GM13976 (cell line): ENCODE measurements at places on chromosomes 11 and 22.

GRCh38 chr11:125322289-125322688 lies 157.7 kb downstream of the PKNOX2 start:
- DNase-seq: no peak

DNA sequence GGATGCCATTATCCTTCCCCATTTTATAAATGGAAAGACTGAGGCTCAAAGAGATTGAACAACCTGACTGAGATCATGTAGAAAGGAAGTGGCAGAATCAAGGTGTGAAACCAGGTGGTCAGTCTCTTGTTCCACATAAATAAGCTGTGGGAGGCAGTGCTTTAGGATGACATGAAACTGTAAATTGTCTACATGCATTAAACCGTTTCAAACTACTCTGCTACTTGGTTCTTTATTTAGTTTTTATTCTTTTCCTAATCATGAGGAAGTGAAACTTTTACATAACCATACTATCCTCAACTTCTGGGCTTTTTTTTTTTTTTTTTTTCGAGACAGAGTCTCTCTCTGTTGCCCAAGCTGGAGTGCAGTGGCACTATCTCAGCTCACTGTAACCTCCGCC lies 34.9 kb downstream of the CADM1 start:
- DNase-seq: no peak

DNA sequence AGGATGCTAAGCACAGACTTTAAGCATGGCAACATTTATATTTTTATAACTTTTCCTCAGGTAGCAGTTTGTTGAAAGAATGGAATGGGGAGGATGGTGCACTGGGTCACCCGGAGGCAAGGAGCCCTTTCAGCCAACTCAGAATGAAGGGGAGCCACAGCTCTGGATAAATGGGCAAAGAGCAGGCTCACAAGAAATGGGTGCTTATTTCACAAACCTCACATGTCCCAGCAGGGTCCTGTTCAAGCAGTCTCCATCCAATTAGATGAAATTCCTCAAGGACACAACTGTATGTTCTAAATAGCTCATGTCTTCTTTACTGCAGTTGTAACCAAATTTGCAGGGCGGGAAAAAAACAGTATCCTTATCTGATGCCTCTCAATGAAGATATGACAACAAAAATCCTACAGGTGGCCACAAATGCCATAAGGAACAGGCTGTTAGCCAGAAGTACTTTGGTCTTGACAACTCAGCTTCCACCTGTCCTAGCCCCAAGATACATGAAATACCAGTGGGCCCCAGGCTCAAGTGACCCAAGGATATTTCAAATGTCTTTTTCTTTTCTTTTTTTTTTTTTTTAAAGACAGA lies 48.2 kb downstream of the MAPK1 start:
- DNase-seq: no peak

- DNase-seq: no peak
Observed at GRCh38 chr11:106281455-106282173, 204.2 kb downstream of the AASDHPPT start.

- no peak for DNase-seq
Observed at GRCh38 chr11:132072044-132072857, 701.8 kb downstream of the NTM start.

GRCh38 chr11:85109141-85109540 lies 518.0 kb downstream of the DLG2 start:
- DNase-seq: no peak

- no peak for DNase-seq
Observed at GRCh38 chr11:130514316-130514715, 65.9 kb downstream of the ADAMTS15 start.

DNA sequence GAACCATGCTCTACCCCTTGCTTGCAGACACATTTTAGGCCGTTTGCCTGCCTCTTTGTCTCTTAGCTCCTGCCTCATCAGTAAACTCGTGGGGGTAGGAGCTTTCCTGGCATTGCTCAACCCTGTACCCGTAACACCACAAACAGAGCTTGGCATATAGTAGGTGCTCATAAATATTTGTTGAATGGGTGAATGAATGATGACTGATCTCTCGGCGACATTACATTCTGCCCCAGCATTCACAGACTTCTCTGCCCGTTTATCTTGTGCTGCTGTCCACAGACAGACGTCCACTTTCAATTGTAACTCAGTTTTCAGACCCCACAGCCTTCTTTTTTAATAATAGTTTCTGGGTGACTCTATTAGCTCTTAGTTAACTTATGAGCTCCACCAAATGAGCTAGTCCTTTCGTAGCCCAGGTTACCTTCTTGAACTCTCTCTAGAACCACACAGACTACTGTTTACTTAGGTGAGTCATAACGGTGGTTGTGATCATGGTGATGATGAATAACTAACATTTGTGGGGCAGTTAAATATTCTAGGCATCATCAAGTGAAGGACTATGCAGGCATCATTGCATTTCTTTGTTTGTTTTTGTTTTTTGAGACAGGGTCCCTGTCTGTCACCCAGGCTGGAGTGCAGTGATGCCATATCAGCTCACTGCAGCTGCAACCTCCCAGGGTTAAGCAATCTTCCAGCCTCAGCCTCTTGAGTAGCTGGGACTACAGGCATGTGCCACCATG lies 188.4 kb downstream of the ADAMTS15 start:
- DNase-seq: no peak

DNA sequence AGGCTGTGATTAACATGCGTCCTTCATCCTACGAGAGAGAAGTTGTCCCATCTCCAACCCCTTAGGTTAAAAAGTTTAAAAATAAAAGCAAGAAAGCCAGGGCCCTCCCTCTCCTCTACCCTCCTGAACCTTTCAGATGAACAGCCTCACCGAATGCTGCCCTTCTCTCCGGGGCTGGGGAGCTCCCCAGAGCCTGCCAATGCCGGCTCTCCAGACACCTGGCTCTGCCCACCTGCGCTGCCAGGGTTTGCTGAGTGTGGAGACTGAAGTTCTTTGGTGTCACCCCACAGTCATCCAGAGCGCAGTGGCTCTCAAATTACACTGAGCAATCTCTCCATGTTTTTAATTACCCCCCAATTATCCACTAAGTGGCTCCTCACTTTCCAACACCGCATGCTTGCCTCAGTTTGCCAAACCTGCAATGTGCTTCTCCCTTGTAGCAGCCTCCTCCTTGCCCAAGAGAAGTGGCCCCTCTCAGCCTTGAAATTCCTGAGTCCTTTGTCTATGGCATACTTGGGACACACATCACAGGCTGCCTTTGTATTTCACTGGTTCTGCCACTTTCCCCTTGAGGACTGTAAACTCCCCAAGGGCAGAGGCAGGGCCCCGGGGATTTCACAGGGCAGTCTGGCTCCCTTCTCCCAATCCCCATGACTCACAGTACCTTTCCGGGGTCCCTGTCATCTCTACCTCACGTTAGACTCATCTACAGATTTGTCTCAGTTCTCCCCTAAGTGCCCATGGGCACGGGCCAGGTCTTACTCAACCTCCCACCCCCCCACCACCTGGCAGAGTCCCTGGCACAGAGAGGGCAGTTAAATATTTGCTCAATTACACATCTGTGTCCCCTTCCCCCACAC lies 2.0 kb downstream of the MYH9 start:
- DNase-seq: no peak

GRCh38 chr11:11786771-11787170 lies 55.0 kb upstream of the USP47 start:
- no peak for DNase-seq

DNA sequence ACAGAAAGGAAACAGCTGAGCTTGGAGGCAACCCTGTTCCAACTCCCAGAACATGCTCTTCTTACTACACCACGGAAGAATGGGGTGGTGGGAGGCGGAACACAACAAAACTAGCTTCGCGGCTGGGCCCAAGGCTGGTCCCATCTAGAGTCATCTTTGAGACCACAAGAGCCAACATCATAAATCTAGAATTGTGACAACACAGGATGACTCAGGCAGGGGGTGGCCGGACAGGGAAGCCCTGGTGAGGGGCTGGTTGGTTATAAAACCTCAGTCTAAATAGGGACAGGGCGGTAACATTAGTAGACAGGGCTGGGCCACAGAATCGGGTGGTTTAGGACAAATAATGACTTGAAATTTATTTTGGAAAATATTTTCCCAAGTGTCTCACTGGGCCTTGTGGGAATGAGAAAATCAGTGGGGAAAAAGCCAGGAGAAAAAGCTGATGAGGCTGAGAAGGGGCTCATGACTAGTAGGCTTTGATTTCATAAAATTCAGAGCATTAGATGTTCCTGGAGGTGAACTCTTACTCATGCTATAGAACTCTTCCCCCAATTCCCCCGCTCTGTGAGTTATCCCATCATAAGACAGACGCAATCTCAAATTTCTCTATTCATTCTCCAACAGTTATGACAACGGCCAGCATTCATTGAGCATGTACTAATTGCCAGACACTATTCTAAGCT lies 151.8 kb upstream of the TIMP3 start:
- DNase-seq: no peak

DNA sequence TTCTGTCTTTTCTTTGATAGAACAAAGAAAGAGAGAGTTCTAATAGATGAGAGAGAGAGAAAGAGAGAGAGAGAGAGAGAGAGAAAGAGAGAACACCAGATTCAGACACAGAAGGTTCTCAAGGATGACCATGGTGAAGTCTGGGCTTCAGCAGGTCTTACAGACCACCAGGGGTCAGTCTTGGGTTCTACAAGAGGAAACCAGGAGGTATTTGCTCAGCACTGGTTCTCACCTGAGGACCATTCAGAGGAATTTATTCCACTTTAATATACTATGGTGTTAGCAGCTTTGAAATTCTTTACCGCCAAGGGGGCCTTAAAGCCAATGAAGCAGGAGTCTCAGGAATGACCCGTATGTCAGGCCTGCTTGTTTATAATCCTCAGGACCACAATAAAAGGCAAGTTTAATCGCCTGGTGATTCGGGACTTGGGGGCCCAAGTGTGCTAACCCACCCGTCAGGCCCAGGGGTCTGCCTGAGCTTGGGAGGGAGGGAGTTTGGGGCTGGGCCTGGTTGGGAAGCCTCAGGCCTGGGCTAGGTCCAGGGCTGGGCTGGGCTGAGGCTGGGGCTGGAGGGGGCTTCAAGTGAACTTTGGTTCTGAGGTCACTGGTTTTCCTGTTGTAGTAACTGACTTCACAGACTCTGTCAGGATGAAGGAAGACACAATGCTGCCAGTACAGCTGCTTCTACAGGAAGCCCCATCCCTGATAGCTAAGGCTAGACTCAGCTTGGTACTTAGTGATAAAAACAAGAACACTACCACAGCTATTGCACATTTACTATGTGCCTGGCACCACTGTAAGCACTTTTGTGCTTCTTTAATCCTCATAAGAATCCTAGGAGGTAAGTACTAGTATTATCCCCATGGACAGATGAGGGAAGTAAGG lies 179.2 kb upstream of the ZBED5 start:
- peak; percentile 71 for DNase-seq

- no peak for DNase-seq
Observed at GRCh38 chr11:19193916-19194315, 7.9 kb downstream of the CSRP3 start.

- DNase-seq: no peak
Observed at GRCh38 chr11:92302770-92303169, 78.2 kb downstream of the FAT3 start.

DNA sequence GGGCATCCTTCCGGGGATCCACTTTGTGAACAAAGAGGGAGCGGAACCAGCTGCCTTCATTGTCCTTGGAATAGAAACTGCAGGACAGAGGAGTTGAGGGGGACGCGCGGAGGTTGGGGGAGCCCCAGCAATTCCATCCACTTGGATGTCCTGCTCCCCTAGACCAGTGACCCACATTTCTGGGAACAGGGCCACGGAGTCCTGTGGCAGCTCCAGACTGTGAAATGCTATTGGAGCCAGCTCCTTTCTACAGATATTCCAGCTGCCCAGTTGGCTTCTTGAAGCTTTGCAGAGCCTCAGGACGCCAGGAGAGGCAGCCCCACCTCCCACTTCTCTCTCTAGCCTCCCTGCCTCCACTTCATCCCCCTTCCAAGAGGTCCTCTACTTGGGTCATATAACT lies 10.5 kb downstream of the NIPSNAP1 start:
- no peak for DNase-seq

GRCh38 chr22:39257901-39258475 lies 13.2 kb upstream of the PDGFB start:
- no peak for DNase-seq

- no peak for DNase-seq
Observed at GRCh38 chr11:108715239-108715638, 50.4 kb downstream of the DDX10 start.

GRCh38 chr11:8205566-8205965 lies 36.7 kb upstream of the RIC3 start:
- DNase-seq: no peak

DNA sequence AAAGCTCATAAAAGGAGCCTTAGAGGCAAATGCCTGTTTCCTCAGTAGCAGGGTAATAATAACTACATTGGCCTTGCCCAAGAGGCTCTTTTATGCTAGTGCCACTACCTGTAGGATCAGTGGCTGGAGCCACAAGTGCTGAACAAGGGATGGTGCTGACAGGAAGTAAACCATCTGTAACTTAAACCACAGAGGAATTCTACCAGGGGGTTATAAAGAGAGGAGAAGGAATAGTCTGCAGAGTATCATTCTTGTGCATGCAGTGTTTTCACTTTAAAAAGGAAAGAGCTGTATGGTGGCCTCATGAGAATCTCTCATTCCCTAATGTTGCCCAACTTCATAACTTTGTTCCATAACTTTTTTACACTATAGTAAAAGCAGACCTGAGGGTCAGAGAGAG lies 168.1 kb downstream of the DBX1 start:
- no peak for DNase-seq

- no peak for DNase-seq
Observed at GRCh38 chr11:8263109-8263768, 439 bp downstream of the LMO1 start.

DNA sequence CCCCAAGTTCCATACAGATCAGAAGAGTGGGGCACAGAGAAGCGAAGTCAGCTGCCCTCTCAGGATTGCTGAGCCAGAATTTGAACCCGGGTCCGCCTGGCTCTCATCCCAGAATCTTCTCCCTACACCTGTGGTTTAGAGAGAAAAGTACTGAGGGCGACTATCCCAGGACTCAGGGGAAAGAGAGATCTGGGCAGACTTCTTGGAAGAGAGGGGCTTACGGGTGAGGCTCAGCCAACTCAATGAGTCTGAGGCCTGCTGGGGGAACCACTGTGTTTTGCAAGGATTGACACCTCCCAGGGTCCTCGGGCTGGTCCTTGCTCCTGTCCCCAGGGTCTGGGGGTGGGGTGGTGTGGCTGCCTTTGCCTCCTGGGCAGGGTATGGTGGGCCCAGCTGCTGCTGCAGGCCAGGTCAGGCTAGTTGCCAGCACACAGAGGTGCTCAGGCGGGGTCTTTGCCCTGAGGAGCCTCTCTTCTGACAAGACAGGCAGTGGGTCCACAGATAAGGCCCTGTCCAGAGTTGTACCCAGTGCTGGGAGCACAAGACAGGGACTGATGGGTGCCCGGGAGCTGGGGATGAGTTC lies 1.2 kb downstream of the CAPN5 start:
- no peak for DNase-seq

GRCh38 chr11:10041332-10041731 lies 252.7 kb downstream of the SBF2 start:
- DNase-seq: no peak

DNA sequence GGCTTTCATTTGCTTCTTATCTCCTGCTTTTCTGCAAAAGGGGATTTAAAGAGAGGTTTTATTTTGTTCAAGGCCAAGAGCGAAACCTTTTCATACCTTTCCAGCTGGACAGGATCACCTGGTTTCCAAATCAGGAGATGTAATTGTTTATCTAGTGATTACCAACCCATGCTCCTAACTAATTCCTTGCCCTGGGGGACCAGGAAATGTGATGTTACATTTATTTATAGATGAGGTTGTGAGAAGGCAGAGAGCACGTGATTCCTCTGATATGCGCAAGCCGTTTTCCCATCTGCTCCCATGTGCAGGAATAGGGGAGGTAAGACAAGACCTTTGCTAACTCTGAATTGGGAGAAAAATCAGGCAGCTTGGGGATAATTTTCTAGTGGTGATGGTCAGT lies 507.2 kb upstream of the LARGE1 start:
- no peak for DNase-seq

- DNase-seq: no peak
Observed at GRCh38 chr11:8067567-8067928, 13.5 kb upstream of the TUB start.
